ENCODE measurements at places on chromosomes 7 and 10.
A peak's percentile ranks its signal among the peaks of the same experiment; 100 is the strongest.

GRCh38 chr10:78165617-78166016 lies 132.0 kb downstream of the RPS24 start:
- no peak for DNase-seq

DNA sequence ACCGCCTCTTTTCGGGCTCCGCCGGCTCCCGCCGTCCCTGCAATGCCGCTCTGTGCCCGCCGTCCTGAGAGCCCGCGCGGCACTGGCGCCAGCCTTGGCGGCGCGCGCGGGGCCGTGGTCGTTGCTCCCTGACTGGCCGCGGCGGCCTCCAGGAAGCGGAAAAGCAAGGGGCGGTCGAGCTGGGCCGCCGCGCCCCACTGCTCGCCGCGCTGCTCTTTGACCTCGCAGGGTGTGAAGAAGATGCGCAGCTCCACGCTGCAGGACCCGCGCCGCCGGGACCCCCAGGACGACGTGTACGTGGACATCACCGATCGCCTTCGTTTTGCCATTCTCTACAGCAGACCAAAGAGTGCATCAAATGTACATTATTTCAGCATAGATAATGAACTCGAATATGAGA lies at the start of gene CDC14C:
CDC14C (plus strand) TSS at position 115 of the 400 bp plus-strand sequence; CDS start at position 241, 126 bp downstream.
- no peak for DNase-seq

- no peak for DNase-seq
Observed at GRCh38 chr10:132110111-132110521, 44.4 kb downstream of the JAKMIP3 start.

GRCh38 chr10:88289342-88289741 lies 293.8 kb downstream of the RNLS start:
- DNase-seq: no peak

- peak; percentile 91 for DNase-seq
Observed at GRCh38 chr7:151558575-151558974, 38.9 kb upstream of the RHEB start.

GRCh38 chr10:52811776-52812175 lies 39.2 kb upstream of the MBL2 start:
- no peak for DNase-seq

DNA sequence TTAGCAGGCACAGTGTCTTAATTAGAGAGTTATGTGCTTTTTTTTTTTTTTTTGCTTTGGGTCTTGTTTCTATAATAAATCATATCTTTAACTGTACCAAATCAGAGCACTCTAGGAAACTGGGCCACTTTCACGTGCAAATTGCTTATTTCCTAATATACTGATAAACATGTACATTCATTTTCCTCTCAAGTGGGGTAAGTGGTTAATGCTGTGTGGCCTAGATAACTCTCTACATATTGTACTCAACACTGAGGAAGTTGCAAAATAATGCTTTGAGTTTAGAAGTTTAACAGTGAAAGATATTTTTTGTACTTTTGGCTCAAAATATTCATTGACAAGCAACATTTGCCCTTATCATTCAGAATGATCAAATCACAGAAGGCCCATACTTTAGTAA lies 115.9 kb upstream of the IFRD1 start:
- peak; percentile 10 for DNase-seq
